NCI-H510A (cell line): ENCODE measurements at places on chromosomes 13 and 19.

GRCh38 chr13:25992076-25992475 is 59.7 kb downstream of the SHISA2 start:
- no peak for DNase-seq

DNA sequence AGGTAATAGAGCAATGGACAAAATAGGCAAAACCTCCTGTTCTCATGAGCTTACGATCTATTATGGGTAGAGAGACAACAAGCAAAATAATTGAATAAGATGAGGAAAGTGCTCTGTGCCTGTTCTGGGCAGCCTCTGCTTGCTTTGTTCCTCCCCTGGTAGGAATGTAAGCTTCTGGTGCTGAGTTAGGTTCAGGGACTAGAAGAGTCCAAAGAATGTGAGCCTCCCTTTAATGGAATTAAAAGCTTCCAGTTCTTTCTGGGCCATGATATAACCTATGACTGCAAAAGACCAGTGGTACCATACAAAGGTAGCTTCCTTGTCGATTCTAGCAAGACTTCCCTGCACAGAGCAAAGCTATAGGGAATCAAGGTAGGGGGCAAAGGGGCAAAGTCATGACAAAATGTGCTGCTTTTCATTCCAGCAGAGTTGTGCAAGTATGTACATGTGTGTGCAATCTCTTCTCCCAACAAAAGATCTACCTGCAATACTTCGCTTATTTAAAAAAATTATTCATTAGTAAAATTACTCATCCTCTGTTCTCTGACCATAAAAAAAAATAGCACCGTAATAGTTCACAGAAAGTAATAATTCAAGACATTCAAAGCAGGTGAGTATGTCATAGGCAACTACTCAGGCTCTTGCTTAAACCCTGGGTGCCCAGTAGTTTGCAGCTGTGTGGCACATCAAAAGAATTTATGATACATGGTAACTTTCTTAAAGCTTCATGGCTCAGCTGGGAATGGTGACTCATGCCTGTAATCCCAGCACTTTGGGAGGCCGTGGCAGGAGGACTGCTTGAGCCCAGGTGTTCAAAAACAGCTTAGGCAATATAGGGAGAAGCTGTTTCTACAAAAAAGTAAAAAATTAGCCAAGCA is 21.4 kb downstream of the ACOD1 start:
- no peak for DNase-seq

GRCh38 chr19:2546128-2547032 is 70.5 kb downstream of the GADD45B start:
- no peak for DNase-seq

- DNase-seq: no peak
Measured at GRCh38 chr19:32330213-32330857, 15.1 kb upstream of the ZNF507 start.

DNA sequence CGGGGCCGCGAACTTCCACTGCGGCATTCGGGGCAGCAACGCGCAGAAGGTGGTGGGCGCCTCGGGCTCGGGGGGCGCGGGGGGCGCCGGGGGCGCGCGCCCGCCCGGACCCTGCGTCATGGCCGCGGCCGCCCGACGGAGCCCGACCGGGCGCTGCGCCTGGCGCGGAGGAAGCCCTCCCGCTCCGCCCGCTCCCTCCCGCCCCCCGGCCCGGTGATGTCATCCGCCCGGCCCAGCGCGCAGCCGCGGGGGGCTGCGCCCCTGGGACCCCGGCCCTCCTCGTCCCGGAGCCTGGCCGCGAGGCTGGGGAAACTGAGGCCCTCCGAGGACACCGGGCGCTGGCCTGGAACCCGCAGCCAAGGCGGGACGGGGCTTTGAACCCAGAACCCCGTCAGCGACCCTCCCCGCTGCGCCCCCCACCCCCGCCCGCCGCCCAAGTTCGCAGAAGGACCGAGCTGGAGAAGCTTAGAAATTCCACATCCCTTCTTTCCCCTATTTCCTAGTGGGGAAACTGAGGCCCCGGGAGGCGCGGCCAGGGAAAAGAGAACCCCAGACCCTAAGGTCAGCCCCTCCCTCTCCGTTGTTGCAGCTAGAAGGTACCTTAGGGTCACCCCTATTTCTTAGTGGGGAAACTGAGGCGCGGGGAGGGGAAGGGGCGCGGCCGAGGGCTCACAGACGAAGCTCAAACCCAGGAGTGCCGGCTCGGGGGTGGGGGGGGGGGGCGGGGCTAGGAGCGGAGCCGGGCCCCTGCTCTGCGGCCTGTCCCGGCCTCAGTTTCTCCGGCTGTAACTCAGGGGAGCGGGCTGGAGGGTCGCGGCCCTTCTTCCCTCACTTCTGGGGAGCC is at the start of gene SHC2:
SHC2 (minus strand) TSS at position 157 of the 844 bp plus-strand sequence; CDS start at position 120, 37 bp downstream.
- no peak for DNase-seq

GRCh38 chr19:35848486-35848885 is 3.8 kb downstream of the NPHS1 start:
- DNase-seq: no peak

DNA sequence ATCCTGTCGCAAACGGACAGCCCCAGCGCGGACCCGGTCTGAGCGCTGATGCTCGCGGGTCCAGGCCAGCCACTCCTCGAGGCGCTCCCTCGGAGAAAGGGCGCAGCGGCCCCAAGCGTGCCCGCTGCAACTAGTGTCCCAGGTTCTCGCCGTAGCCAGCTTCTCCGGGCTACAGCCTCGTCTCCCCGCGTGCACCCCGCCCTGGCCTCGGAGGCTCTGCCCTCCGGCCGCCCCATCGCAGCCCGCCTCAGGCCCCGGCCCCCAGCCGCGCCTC is 487 bp downstream of the FLT1 start:
- no peak for DNase-seq

DNA sequence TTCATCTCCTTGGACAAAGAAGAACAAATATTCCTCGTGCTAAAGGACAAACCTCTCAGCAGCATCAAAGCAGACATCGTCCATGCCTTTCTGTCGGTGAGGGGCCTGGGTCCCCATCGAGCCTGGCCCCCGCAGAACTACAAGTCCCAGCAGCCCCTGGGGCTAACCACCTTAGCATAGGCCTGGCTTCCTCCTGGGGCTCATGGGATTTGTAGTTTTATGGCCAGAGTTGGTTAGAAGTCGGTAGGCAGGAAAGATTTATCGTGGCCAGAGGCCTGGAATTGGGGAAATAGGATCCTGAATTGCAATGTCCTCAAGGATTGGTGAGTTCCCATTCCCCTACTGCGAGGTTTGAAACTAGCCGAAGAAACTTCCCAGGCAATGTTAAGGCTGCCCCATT is 19.6 kb downstream of the TMEM150B start:
- DNase-seq: no peak

- no peak for DNase-seq
Measured at GRCh38 chr19:9839415-9839814, 4.3 kb downstream of the PIN1 start.

DNA sequence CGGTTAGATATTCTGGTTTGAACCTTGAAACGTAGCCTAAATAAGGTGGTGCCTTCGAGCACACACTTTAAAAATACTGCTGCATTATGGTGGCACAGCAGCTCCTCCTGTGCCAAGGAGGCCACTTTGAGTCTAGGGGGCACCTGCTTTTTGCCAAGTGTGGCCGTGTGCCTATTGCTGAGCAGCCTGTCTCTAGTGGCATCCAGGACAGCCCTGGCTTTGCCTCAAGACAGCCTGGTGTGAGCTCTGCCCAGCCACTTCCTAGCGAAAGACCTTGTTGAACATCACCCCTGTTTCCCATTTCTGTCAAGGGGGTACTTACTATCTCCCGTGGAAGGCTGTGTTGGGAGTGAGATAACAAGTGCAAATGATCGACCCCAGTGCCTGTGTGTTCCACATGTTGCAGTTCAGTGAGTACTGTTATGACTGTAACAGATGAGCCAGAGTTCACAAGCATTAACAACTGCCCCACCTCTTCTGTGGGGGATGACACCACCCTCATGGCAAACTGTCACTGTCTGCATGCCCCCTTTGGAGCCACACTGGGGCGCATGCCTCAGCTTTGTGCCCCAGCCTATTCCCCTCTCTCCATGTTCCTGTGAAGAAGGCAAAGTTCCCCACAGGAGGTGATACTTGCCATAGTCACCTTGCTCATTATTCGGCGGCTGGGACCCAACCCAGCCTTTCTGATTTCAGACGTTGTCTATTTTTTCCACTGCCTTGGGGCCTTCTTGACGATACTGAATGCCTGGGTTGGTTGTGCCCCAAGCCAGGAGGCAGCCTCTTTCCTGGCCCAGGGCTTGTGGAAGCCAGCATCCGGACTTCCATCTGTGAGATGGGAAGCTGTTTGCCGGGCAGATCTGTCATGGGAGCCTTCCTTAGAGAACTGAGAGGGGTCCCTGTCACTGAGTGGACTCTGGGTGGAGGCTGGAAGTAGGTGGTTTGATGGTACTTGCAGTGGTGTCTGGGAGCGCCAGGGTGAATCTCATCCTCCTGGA is 5.4 kb downstream of the GATAD2A start:
- no peak for DNase-seq

- no peak for DNase-seq
Measured at GRCh38 chr13:45592758-45593157, 22.8 kb downstream of the ERICH6B start.

GRCh38 chr13:77779552-77780272 is 82.2 kb downstream of the SLAIN1 start:
- peak; percentile 3 for DNase-seq

- DNase-seq: peak; percentile 11
Measured at GRCh38 chr13:35157143-35157755, 215.2 kb downstream of the NBEA start.

DNA sequence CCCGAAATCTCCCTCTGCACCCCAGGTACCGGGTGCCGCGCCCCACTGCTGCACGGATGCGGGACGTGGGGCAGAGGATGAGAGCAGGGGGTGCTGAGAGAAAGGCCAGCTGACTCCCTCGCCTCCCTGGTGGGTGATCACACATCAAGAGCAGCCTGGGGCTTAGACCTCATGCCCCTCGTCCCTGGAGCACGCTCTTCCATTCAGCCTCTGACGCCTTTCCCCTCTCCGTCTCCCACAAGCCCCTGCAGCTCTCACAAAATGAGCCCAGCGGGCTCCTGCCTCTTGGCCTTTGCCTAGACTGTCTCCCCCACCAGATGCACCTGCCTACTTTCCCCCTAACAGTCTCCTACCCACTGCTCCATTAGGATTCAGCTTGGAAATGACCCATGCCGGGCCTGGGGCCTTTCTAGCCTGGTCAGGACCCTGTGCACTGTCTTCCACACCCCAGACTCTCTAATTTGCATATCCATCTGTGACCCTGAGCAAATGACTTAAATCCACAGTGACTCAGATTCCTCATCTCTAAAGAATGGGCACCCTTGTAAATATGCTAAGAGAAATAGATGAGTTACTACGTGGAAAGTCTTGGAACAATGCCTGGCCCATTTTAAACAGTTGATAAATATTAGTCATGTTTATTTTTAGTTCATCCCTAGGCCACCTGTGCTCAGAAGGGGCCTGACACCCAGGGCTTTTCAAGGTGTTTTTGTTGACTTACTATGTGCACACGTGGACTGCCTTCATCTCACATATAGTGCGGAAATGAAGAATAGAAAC is 582 bp upstream of the PTPRH start:
- no peak for DNase-seq

GRCh38 chr13:51349016-51349415 is 9.5 kb downstream of the SERPINE3 start:
- DNase-seq: no peak

- DNase-seq: no peak
Measured at GRCh38 chr13:46267166-46267565, 55.4 kb downstream of the LRRC63 start.

DNA sequence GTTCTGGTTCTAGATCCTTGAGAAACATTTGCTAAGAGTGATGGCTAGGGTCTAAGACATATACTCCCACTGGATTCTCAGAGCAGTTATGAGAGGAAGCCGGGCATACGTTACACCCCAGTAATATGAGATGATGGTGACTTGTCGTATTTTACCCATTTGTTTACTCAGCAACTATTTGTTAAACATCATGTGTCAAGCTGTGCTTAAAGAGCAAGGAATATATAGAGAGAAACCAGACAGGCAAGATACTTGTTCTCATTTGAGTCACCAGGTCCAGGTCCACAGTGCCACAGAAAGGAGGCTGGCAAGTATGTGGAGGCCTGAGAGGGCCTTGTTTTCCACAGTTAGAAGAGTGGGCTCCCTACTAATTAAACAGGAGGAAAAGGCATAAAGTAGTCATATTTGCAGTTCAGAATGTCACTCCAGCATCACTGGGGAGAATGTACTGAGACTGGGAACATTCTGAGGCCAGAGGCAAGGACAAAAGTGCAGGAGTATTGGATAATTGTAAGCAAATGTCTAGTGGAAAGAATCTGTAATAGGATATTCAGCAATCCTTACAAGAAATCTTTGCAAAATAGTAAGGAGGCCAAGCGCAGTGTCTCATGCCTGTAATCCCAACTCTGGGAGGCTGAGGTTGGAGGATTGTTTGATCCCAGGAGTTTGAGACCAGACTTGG is 142.2 kb downstream of the IRS2 start:
- no peak for DNase-seq

DNA sequence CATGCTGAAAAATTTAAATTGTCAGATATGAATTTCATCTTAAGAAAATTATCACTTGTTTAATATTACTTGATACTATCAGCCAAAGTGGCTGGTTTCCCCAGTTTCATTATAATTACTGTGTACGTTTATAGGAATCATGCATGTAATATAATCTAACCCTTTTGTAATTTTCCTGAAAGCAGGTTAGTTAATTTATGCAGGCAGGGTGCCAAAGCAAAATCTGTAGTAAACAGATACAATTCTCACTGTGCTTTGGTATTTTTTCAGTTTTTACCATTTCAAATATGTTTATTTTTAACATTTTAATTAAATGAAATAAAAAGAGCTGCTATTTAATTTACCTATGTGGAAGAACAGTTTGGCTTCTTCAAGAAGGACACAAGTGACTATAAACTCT is 1227.5 kb upstream of the MIR17HG start:
- no peak for DNase-seq

DNA sequence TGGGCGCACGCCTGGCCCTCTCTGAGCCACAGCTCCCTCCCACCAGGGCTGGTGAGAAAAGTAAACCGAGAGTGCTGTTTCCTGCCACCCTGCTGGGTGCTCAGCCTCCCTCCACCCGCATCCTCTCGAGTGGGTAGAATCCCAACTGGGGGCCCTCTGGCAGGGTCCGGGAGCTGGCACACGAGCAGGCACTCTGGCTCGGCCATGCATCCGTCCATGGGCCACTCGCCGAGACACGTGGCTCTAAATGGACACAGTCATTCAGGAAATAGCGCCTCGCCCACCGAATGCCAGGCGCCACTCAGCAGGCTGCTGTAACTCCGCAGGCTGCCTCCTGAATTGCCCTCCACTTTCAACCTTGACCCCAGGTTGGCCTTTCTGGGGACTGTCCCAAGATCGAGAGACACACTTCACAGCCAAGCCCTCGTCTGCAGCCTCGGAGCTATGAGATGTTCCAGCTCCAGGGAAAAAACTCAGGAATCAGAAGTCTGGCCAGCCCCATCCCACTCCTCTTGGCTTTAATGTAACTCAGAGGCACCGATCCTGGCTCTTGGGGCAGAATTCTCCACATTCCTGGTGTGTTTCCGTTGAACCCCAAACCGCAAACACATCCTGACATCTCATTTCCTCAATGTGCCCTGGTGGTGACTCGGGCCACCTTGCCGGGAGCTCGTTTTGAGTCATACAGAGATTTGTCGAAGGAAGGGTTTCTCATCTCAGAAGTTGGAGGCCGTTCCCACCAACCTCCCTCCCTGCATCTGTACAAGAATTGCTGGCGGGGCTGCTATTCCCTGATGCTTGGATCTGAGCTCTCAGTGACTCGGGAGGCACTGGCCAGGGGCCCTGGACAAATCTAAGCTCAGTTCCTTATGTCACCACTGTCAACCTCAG is 14.1 kb downstream of the KLF2 start:
- DNase-seq: no peak

- no peak for DNase-seq
Measured at GRCh38 chr13:99367106-99367616, 60.0 kb upstream of the GPR183 start.
